Suprapubic skin (tissue), 4 donors: ENCODE measurements at places on chromosomes 11 and 22.
A peak's percentile ranks its signal among the peaks of the same experiment; 100 is the strongest.

DNA sequence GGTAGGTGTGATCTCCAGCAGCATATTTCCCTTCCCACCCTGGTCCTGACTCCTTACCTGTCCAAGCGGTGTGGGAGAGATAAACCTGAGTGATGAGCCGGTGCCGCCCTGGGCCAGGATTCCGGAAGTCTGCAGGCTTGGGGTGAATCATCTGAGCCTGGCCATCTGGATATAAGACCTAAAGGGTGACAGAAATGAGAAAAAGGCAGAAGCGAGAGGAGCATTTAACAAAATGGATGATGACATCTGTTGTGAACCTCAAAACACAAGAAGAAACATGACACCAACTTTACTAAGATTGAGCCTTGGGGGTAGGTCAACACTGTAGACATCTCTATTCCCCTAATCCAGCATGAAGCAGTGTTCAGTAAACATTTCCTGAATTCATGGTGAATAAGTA lies 62.8 kb downstream of the AAMDC start:
- no peak for DNase-seq

GRCh38 chr22:49730656-49731055 lies 97.0 kb downstream of the BRD1 start:
- DNase-seq = no peak

- peak; percentile 54 for DNase-seq
These were observed 17.1 kb upstream of the GNAZ start for GRCh38 chr22:23053051-23053707.

- DNase-seq = no peak
These were observed 7.3 kb downstream of the SNX19 start for GRCh38 chr11:130908770-130909625.

GRCh38 chr22:25726241-25726640 lies 15.7 kb upstream of the MYO18B start:
- DNase-seq = no peak

GRCh38 chr11:85977751-85978160 lies 91.1 kb downstream of the PICALM start:
- DNase-seq = no peak

DNA sequence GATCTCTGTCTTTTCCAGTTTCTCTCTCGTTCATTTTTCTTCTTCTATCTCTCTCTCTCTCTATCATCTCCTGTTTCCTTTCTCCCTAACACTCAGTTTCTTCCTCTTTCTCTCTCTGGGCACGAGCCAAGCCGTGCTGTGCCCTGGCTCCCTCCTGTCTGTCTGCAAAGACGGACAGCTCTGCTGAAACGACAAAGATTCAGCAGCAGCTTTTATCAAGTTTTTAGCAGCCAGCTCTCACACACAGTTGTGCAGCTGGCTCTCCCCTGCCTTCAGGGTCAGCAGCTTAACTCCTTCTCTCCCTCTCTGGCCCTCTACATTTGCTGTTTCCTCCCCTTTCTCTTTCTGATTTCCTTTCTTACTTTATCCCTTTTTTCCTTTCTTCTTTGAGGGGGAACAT lies 352.0 kb upstream of the MPPED2 start:
- no peak for DNase-seq

- no peak for DNase-seq
These were observed 14.6 kb downstream of the TBC1D22A start for GRCh38 chr22:46776876-46777608.

GRCh38 chr11:8243458-8243857 lies 20.2 kb downstream of the LMO1 start:
- DNase-seq = no peak

DNA sequence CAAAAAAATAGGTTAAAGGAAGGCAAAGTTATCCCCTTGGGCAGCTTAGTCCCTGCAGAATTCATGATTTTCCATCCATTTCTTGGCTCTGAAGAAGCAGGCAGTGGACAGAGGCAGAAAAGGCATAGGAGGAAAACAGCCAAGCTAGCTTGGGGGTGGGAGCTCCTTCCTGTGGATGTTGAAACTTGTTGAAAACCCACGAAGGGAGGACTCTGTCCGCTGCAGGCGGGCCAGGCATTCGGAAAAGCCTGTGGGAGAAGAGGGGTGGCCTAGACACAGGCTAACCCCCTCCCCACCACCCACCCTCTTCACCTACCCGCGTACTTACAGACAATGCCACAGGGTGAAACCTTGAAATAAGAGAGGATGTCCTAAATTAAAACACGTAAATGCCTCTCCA lies 72.1 kb downstream of the C22orf31 start:
- DNase-seq = no peak

DNA sequence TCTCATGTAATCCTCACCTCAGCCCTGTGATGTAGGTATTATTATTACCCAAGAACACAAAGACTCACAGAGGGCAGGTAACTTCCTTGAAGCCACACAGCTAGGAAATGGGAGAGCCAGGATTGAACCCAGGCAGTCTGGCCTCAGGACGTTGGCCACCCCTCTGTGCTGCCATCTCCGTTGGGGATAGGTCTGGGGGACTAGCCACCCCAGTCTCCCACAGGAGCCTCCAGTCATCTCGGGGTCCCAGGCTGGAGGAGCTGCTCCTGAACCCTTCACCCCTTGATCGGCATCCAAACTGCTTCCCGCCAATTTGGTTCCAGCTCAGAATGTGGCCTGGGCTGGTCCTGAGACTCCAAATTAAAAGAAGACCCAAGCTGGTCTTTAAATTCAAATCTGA lies 10.4 kb upstream of the TCF20 start:
- no peak for DNase-seq

- DNase-seq = no peak
These were observed 349 bp downstream of the TIMM10 start for GRCh38 chr11:57530215-57530595.

- peak; percentile 77 for DNase-seq
These were observed 39.1 kb upstream of the CREB3L1 start for GRCh38 chr11:46238078-46238966.

GRCh38 chr11:46492532-46492931 lies 101.0 kb upstream of the CHRM4 start:
- DNase-seq = no peak

DNA sequence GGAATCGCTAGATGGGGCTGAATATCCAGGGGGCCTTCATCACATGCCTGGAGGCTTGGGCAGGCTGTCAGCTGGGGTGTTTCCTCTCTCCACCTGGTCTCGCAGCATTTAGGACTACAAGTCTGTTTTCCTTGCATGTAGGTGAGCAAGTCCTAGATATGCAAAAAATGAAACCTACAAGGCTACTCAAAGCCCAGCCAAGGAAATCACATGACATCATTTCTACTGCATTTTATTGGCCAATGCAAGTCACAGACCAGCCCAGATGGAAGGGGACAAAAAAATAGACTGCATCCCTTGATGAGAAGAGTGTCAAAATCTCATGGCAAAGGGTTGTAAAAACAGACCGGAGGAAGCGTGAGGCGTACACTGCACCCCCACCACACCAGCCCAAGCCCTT lies 9.6 kb upstream of the APOBEC3B start:
- no peak for DNase-seq
